ENCODE measurements at places on chromosomes 3 and 15.
A peak's percentile ranks its signal among the peaks of the same experiment; 100 is the strongest.

DNA sequence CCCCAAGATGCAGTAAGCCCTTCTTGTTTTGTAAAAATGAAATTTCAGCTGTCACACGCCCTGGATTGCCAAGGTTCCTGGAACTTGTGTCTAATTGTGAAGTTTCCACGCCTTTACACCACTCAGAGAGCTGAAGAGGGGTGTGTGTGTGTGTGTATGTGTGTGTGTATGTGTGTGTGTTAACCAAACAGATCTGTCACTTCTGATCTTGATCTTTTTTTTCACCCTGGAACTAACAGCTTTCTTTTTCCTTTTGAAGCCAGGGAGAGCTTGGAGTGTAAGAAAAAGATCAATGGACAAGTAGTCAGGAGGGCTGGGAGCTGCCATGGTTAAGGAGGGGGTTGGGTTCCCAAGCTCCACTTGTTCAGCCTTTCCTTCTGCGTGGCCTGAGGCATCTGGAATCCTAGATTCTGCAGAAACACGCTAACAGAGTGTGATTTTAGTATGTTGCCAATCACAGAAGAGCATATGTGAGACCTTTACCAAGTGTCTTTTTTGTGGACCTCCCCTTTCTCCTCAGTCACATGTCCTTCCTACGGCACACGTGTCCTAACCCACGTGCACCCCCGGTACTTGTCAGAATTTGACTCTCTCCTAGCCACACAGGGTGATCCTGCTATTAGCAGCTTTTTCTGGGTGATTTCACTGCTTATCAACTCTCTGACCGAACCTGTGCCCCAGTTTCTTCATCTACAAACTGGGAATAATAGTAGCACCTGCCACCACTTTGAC lies 11.5 kb downstream of the TIMP4 start:
- DNase-seq, result no peak

DNA sequence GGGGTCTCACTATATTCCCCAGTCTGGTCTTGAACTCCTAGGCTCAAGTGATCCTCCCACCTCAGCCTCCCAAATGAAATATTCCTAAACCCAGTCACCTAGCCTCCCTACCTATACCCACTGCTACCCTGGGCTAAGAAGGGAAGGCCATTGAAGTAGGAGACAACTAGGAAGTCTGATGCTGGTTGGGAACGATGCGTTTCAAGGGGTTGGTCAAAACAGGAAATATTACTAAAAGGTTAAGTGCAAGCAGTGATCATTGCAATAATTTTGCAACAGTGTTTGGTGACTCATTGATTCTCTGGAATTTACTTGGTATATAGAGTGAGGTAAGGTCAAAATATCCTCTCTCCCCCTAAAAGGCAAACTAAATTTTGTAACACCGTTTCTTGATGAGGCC lies 4.6 kb upstream of the UQCRC1 start:
- peak; percentile 84 for DNase-seq

GRCh38 chr3:146491303-146491702 lies 21.9 kb upstream of the PLSCR2 start:
- DNase-seq, result no peak

DNA sequence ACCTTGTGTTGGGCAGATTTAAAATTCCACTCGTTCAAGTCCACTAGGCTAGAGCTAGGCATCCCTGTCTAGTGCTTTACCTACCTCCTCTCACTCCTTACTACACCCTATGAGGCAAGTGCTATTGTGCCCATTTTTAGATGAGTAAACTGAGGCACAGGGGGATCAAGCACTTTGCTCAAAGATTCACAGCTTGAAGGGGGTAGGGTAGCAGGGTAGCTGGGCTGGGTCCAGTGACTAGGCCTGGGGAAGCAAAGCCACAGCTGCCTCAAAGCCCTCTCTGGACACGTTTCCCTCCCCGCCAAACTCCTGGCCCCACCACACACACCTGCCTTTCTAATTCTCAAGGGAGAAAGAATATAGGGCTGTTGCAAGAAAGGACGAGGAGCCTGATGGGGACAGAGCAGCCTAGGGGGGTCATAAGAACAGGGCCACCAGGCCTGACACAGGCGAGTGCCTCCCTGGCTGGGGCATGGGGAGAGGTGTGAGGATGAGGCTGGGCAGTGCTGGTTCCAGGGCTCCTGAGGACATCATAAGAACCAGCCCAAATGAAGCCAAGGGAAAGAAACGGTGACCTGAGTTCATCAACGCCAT lies 34.8 kb upstream of the SFMBT1 start:
- DNase-seq, result no peak

DNA sequence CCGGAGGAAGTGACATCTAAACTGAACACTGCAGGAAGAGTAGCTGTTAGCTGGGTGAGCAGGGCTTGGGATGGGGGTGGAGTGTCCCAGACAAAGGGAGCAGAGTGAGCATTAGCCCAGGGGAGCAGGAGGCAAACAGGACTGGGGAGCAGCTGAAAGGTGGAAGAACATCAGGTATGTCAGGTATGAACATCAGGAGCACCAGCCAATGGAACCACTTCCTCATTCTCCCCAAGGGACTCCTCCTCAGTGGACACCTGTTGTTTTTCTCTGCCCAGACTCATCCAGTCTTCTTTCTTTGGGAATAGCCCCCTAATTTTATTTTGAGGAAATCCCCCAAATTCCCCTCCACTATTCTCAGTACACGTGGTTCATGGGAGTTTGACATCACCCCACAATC lies 107.7 kb upstream of the RAD18 start:
- no peak for DNase-seq

DNA sequence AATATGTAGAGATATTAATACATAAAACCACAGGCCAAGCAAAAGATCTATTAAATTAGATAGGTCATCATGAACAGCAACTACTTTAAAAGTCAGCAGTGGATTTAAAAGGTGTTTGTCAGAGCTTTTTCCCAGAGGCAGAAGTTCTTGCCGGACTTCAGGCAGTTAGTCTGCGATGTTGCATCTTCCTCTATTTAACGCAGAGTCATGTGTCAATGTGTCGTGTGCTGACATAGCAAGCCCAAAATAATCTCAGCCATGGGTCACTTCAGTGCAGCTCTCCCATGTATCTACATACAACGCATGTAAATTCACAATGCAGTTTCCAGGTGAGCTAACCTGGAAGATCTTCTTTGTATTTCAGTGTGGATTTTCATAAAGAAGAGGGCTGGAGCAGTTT lies 8.0 kb upstream of the TMEM212 start:
- no peak for DNase-seq

- DNase-seq, result no peak
These were observed 73.5 kb downstream of the VGLL4 start for GRCh38 chr3:11570251-11570650.

DNA sequence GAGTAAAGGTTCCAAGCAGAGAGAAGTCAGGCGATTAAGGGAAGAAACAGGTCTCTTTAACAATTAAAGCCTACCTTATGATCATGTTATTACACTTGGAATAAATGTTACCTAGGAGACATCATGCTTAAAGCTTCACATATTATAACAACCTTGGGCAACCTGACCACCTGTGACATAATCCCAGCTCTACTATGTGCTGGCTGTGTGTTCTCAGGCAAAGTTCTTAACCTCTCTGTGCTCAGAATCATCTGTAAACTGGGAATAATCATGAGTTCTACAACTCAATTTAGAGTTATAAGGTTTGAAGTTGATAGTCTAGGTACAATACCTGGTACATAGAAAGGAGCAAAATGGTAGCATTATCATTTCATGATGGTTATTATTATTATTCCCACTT lies 159.3 kb downstream of the MAGI1 start:
- no peak for DNase-seq
